ENCODE measurements at places on chromosomes 4 and X.
A peak's percentile ranks its signal among the peaks of the same experiment; 100 is the strongest.

- no peak for DNase-seq
These were observed 15.1 kb upstream of the UGT2B17 start for GRCh38 chr4:68591204-68591603.

GRCh38 chr4:112449708-112450107 is 66.3 kb downstream of the NEUROG2 start:
- no peak for DNase-seq

DNA sequence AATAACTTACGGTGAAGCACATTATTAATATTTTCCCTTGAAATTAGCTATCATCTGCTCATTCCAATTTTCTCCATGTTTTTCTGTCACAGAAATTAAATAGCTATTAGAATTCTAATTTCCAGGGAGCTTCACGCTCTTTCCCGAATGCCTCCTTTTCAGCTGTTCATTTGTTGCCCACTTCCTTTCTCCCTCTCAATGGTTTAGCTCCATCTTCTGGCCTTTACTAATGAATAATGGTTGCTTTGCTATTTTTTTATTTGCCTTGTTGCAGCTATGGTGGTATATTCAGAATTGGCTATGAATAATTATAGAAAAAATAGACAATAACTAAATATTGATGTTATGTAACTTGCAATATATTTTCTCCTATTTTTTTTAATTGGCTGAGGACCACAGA is 70.5 kb downstream of the GRIA2 start:
- no peak for DNase-seq

- peak; percentile 69 for DNase-seq
These were observed 40.6 kb downstream of the HADH start for GRCh38 chr4:108030332-108030731.

DNA sequence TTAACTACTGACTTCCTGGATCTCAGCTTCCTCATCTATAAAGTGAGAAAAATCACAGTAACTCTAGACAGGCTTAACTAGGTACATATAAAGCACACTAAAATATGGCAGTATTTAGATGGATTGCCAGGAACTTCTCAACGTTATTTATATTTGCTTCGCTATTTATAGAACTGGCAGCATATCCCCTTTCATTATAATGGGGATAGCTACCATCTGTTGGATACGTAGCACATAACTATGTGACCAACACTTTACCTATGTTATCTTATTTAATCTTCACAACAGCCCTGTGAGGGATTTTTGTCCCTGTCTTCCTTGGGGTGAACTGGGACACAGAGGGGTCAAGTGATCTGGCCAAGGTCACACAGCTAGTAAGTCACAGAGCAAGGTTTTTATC is 64.6 kb downstream of the ENPEP start:
- DNase-seq: no peak

DNA sequence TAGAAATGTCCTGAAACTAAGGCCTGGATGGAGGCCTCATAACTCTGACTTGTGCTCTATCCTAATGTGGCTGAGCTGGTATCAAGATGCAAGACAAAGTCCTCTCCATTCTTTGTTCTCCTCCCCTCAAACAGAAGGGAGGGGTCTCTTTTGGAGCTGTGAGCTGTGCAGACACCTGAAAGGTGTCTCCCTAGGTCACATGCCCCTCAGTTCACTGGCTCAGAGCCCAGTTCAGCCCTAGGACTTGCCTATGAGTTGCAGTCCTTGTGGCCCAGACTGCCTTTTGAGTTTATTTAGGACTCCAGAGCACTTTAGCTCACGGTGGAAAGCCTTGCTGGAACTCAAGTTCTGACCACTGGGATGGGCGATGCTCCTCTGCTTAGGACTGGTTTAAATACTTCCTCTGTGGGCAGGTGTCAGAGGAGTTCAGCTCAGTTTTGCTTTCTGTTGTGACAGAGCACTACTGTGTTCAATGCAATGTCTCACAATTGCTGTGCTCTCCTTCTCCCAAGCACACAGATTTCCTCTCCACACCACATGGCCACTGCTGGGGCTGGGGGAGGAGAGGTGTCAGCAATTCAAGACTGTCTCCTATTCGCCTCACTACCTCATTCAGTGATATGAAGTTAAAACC is 84.8 kb upstream of the ZNF827 start:
- no peak for DNase-seq

GRCh38 chr4:114257501-114257900 is 278.1 kb upstream of the ARSJ start:
- no peak for DNase-seq

- DNase-seq: no peak
These were observed 19.0 kb downstream of the ATP8A1 start for GRCh38 chr4:42637867-42638266.

GRCh38 chrX:150313514-150313913 is 49.6 kb upstream of the MAMLD1 start:
- DNase-seq: no peak

GRCh38 chrX:18676470-18676869 is 4.6 kb upstream of the RS1 start:
- no peak for DNase-seq

DNA sequence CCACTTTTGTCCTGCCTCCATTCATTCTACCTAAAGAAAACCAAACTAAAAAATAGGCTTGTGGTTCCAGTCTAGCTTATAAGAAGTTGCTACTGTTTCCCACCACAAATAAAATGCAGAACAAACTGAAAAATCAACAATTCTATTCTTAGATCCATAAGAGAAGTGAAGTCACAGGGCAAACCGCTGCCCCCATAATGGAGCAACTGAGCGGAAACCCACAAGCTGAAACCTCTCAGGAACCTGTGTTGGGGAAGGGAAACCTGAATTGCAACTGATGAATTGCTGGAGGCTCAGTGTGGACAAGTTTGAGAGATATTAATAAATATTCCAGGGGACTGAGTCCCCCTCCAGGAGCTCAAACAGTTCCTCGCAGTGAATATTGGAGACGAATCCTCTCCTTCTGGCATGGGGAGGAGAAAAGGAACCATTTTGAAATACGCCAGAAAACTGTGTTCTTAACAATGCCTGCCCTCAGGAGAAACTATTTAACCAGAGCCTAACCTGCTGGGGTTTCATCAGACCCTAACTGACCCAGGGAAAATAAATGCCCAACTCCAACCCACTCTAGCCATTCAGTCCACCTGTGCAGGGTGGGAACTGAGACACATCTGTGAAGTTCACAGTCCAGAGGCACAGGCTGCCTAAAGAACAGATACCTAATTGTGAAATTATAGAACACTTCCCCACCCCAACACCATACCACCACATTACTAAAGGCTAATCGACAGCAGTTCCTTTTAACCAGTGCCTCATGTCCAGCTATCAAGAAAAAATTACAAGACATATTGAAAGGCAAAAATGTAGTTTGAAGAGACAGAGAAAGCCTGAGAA is 22.8 kb upstream of the SH3RF1 start:
- peak; percentile 53 for DNase-seq

Data from CD4-positive, alpha-beta T cell treated with Interferon gamma for 1 hour (primary cell).